Activated CD4-positive, CD25-positive, alpha-beta regulatory T cell treated with anti-CD3 and anti-CD28 coated beads, Interleukin-2, amount 50 U/mL, for 16 hours (primary cell): ENCODE measurements at places on chromosomes 3 and 15.

DNA sequence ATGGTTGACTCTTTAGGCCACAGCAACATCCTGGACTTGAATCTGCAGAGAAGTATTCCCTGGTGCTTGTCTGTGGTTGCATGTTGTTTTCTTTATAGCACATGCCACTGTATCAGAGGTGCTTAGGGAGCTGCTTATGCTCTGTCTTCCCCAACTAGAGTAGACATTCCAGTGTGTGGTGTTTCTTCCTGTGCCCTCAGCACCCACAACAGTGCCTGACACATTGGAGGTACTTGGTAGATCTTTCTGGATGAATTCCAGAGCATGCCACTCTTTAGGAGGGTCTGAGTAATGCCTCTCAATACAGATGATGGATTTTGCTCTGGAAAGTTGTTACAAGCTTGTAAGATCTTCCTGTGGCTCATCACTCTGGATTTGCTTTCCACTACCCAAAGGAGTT lies 117.6 kb downstream of the CHDH start:
- no peak for DNase-seq

GRCh38 chr3:74584782-74585181 lies 29.7 kb downstream of the CNTN3 start:
- no peak for DNase-seq

GRCh38 chr3:48118322-48118721 lies 69.9 kb downstream of the CDC25A start:
- DNase-seq = no peak

GRCh38 chr3:130974201-130974600 lies 52.4 kb downstream of the ASTE1 start:
- no peak for DNase-seq

DNA sequence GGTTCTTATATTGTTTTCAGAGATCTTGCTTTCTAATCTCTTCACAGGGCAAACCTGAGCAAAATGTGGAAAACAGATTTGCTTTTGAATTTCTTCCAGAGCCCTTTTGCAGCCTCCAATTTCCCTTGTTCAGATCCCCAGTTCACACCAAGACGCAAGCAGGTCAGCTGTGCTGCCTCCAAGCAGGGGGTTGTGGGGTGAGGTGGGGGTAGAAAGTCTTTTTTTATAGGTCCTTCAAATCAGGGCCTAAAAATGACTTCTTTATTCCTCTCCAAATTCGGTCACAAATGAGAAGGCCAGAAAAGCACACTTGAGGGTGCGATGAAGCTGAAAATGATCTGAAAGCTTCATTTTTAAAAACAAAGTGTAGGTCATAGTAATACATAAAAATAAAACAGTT lies 26.3 kb upstream of the AVEN start:
- no peak for DNase-seq

- no peak for DNase-seq
Observed at GRCh38 chr3:64921281-64922065, 233.7 kb upstream of the ADAMTS9 start.

DNA sequence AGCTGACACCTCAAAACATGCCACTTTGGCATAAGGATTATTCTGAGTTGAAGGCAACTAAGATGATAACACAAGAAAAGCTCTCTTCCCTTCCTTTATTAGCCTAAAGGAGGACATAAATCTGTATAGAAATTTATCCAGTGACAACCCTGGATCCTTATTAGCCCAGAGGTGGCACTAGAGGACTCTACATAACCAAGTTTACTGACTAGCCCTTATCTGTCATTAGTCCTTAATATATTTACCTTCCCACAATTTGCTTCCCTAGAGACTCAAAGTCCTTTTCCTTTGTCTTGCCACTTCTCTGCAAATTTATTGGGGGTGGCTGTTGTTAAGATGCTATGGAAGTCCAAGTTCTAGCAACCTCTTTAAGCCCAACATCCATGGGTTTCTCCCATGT lies 26.7 kb downstream of the CEP70 start:
- no peak for DNase-seq
